MM.1S (cell line): ENCODE measurements at places on chromosomes 16 and 17.

- no peak for DNase-seq
Measured at GRCh38 chr17:8069587-8069860, 18.0 kb downstream of the ALOX12B start.

DNA sequence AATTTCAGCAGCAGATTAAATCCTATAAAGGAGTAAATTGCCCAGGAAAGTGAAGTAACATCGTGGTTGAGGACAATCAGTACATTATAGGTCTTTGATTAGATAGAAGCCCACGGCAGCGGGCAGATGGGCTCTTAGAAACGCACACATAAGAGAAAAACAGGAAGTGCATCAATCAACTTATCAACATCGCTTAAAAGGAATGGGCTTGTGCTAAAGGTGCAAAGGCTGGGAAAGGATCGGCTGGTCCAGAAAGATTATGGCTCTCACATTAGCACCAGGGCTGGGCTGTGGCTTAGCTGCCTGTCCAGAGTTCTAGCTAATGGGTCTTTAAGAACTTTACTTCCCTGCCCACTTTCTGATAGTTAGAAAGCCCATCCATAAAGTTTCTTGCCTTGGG lies 292.0 kb upstream of the TNRC6C start:
- peak; percentile 24 for DNase-seq

- peak; percentile 62 for DNase-seq
Measured at GRCh38 chr16:66894948-66895688, 14.8 kb downstream of the PDP2 start.

DNA sequence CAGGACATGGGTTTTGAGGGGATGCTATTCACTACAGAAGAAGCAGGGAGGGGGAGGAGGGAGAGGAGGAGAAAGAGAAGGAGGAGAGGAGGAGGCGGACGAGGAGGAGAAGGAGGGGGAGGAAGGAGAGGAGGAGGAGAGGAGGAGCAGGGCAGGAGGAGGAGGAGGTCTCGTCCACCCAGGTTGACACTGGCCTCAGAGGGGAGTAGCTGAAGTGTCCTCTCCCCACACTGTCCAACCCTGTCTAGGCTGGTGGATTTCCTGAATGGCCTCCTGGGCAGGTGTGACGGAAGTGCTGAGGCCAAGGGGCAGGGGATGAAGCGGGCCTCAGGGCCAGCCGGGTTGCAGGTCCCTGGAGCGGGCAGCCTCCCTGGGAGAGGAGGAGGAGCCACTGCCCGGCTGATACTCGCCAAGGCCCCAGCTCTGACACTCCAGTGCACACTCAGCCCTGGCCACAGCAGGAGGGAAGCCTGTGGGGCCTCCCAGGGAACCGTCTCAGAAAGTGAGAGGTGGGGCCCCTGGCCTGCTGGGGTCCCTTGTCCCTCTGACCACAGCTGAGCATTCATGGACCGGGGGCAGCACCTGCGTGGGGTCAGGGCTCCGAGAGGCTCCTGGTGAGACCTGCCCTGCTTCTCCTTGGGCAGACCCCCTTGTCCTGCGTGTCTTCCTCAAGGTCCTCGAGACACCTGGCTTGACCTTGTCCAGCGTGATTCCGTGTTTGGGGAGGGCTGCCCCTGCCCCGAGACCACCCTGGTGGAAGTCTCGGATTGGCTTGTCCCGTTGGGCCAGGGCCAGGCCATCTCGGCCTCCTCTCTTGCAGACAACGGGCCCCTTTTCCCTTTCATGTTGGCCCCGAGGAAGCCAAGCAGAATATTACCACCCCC lies 200.6 kb upstream of the CIBAR2 start:
- DNase-seq, result no peak

GRCh38 chr16:4140652-4141051 lies 24.4 kb upstream of the ADCY9 start:
- DNase-seq, result no peak

- DNase-seq, result no peak
Measured at GRCh38 chr17:66987059-66987616, 22.6 kb downstream of the CACNG4 start.

DNA sequence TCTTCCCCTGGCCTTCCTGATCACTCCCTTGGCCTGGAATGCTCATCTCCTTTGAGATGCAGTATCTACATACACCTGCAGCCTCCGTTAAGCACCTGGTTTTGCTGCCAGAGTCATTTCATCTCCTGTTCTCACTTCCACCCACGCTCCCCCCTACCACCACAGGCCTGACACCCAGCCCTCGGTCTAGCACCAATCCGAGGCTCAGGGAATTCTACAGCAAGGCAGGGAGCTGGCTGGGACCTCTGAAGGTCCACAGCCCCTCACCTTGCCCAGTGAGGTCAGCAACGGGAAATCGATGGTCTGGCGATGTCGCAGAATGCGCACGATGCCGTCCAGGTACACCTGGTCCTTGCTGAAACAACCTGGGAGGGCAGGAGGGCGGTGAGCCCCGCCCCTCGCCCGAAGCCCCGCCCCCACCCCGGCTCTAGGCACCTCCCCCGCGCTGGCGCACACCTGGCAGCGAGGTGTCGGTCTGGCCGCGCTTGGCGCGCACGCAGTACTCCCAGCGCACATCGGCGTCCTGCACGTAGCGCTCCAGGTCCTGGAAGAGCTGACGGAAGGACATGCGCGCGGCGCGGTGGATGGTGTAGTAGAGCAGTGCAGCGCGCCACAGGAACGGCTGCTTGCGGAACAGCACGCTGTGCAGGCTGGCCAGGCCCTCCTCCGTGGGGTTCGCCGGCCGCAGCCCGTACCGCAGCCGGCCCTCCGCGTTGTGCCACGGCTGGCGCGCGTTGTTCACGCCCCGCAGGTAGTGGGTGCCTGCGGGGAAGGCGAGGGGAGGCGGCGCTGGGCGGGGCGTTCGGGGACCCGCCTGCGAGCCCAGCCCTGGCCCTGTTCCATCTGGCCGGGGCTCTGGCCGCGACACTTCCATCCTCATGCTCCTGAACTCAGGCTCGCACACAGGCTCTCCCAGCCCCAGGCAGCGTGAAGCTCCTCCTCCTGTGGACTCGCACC lies 5.7 kb downstream of the MATCAP1 start:
- peak; percentile 82 for DNase-seq

DNA sequence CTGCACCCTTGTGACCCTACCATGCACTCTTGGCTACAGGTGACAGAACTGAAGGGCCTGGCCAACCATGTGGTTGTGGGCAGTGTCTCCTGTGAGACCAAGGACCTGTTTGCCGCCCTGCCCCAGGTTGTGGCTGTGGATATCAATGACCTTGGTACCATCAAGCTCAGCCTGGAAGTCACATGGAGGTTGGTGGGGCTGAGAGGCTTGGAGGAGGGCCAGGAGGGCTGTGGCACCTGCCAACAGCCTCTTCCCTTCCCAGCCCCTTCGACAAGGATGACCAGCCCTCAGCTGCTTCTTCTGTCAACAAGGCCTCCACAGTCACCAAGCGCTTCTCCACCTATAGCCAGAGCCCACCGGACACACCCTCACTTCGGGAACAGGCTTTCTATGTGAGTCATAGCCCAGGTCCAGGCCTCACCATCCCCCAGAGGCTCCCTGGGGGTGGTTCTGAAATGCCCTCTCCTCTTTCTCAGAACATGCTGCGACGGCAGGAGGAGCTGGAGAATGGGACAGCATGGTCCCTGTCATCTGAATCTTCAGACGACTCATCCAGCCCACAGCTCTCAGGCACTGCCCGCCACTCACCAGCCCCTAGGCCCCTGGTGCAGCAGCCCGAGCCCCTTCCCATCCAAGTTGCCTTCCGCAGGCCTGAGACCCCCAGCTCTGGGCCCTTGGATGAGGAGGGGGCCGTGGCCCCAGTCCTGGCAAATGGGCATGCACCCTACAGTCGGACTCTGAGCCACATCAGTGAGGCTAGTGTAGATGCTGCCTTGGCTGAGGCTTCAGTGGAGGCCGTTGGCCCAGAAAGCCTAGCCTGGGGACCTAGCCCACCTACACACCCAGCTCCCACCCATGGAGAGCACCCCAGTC lies 13.0 kb downstream of the RIPOR1 start:
- DNase-seq, result no peak

DNA sequence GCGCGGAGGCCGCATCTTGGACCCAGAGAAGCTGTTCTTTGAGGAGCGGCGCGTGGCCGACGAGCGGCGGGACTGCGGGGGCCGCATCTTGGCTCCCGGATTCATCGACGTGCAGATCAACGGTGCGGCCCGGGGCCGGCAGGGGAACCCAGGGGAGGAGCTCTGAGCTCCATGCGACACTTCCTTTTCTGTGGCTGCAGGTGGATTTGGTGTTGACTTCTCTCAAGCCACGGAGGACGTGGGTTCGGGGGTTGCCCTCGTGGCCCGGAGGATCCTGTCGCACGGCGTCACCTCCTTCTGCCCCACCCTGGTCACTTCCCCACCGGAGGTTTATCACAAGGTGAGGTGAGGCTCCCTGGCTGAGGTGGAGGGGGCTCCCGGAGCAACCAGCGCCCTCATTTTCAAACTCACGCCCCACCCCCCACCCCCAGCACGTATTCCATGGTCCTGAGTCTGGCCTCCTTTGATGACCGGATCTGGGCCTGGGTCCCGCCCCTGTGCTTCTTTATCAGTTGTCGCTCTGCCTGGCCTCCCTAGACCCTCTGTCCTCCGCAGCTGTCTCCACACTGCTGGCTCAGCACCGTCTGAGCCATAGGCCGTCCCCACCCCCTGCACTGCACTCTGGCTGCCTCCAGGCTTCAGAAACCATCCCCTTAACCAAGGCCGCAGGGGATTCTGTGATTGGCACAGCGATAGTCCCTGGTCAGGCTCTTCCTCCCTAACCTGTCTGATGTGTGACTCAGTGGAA lies 787 bp downstream of the AMDHD2 start:
- DNase-seq, result peak; percentile 78

GRCh38 chr16:84242839-84243238 lies 3.0 kb upstream of the KCNG4 start:
- DNase-seq, result no peak

- no peak for DNase-seq
Measured at GRCh38 chr16:54240271-54241129, 46.1 kb downstream of the IRX3 start.

DNA sequence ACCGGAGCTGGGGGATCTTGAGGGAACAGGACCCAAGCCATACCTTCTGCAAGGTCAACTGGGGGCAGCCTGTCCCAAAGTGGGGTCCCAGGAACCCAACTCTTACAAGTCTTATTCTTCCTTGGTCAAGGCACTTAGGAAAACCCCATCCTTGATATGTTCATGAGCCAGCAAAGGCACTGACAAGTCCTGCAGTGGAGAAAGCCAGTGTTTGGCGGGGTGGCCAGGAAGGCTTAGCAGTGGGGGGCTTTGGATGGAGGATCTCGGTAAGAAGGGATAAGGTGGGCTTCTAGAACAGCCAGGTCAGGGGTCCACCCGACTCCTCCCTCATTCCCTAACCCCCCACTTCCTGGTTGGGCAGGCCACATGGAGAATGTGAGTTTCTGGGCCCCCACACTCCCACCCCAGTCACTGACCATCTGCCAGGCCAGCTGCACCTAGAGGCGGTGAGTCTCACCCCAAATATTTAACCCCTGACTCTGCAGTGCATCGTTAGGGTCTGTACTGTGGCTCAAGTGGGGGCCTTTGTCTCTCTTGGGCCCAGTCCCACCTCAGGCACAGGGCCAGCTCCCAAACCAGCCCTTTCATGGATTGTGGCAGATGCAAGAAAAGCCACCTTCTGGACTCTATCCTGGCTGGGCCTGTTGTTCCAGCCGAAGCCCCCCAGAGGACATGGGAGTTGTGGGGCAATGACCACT lies 22.3 kb downstream of the PPL start:
- no peak for DNase-seq

DNA sequence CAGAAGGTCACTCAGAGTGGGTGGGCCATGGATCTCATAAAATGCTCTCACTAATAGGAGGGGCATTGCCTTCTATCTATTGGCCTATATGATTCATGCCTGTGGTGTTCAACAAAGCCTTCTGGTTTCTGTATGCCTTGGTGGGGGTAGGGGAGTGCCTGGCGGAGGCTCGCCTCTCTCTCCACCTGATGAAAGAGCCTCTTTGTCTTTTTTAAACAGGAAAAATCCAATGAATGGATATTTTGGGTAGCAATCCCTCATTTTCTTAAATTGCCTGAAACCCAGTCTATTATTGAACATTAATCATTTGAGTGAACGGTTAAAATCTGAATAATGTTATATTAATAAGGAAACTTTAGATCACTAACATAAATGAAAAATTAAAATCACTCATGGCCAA lies 90.6 kb downstream of the TOX3 start:
- DNase-seq, result no peak

GRCh38 chr16:72311426-72311825 lies 139.5 kb upstream of the PMFBP1 start:
- DNase-seq, result no peak

DNA sequence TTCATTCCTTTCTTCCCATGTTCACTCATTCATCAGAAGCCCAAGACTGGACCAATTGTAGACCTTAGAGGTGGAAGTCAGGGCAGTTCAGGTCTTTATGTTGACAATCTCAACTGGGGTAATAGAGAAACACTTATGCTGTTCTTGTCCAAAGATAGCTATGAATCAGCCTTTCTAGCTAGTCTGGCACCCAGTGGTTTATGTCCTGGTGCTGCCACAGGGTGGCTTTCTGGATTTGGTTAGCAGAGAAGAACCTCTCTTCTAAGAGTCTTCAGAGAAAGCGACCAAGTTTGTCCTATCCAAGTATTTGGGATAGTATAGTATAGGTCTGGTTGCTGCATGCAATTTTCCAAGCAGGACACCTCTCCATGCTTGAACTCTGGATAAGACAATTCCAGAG lies 83.3 kb downstream of the NOG start:
- no peak for DNase-seq

- no peak for DNase-seq
Measured at GRCh38 chr17:68346448-68346847, 55.2 kb downstream of the ARSG start.

- DNase-seq, result peak; percentile 53
Measured at GRCh38 chr16:6081320-6081976, 983.9 kb upstream of the EEF2KMT start.

DNA sequence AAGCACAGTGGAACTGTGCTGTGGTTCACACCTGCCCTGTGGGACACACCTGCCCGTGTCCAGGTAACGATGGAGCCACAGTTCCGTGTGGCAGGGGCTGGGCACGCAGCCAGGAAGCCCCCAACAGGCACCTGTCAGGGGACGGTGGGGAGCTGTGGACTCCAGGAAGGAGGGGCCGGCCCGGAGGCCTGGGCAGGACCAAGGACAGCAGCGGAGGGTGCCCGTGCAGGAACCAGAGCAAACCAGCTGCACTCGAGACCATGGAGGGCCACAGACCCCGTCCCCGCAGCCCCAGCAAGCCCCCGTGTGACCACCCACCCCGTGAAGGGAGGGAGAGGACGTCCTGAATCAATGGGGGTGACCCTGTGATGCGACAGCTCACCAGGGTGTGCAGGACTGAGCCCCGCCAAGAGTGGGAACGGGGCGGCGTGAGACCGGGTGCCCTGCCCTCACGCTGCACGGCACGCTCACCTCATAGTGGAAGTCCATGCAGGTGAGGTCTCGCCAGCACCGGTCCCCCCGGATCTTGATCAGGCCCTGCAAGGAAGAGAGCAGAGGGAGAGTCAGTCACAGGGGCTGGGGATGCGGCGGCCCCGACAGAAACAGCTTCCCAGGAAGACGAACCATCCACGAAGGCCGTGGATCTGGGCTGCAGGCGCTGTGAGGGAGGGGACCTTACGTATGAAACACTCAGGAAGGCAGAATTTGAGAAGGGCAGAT lies 78.1 kb downstream of the LMF1 start:
- no peak for DNase-seq

- peak; percentile 54 for DNase-seq
Measured at GRCh38 chr16:1102921-1103635, 7.0 kb upstream of the C1QTNF8 start.
